ENCODE measurements at places on chromosomes 3 and 15. TPM values are rescaled to one million over a fixed set of nuclear protein-coding genes. Genes with fewer than 3 reads are reported as not detected.

DNA sequence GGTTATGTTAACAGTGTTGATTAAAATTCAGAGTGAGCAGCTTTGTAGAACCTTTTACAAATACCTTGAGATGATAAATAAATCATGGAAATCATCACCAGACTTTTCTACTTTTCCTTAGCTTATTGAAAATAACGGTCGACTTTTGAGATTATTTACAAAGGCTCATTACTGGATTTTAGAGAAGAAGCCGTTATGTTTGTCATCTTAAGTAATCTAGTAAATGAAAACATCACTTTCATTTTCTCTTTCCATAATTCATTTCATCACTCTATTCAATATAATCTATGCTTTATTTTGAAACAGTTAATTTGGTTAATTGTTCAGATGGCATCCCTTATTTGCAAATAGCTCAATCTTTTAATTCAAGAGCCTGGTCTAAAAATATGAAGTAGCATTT is 3.6 kb downstream of the PLCL2 start:
- no peaks in the 10 kb centered on the region for H3K36me3 ChIP-seq
- H3K4me1 ChIP-seq, result peaks cover 36% of the 10 kb centered on the region
- DNase-seq, result no peak
- H3K27me3 ChIP-seq, result no peaks in the 10 kb centered on the region

- DNase-seq, result no peak
- no peaks in the 10 kb centered on the region for H3K27me3 ChIP-seq
- no peaks in the 10 kb centered on the region for H3K4me1 ChIP-seq
- no peak overlapping the region for H3K27ac ChIP-seq
- no peak overlapping the region for H3K4me3 ChIP-seq
Observed at GRCh38 chr3:14480207-14481017, 59.7 kb downstream of the GRIP2 start.

GRCh38 chr3:124137216-124137615 is 145.3 kb upstream of the ROPN1 start:
- no peaks in the 10 kb centered on the region for H3K36me3 ChIP-seq
- no peak for DNase-seq
- H3K27ac ChIP-seq, result no peak overlapping the region
- H3K4me3 ChIP-seq, result no peak overlapping the region

- no peaks in the 10 kb centered on the region for H3K4me1 ChIP-seq
- H3K4me3 ChIP-seq, result no peak overlapping the region
- peaks cover 15% of the 10 kb centered on the region for H3K27me3 ChIP-seq
- no peak overlapping the region for H3K27ac ChIP-seq
- no peaks in the 10 kb centered on the region for H3K36me3 ChIP-seq
Observed at GRCh38 chr3:153903430-153903829, 217.8 kb upstream of the ARHGEF26 start.

GRCh38 chr15:75693501-75694240 is 19.0 kb downstream of the CSPG4 start:
- no peaks in the 10 kb centered on the region for H3K36me3 ChIP-seq
- peaks cover 11% of the 10 kb centered on the region for H3K4me1 ChIP-seq
- H3K27ac ChIP-seq, result peak overlapping the region; percentile 28
- DNase-seq, result no peak
- no peak overlapping the region for H3K4me3 ChIP-seq
- no peaks in the 10 kb centered on the region for H3K27me3 ChIP-seq

GRCh38 chr15:22895465-22896190 is 57.2 kb downstream of the NIPA2 start:
- H3K4me1 ChIP-seq, result no peaks in the 10 kb centered on the region
- peak; percentile 15 for DNase-seq
- no peak overlapping the region for H3K27ac ChIP-seq
- H3K27me3 ChIP-seq, result no peaks in the 10 kb centered on the region

DNA sequence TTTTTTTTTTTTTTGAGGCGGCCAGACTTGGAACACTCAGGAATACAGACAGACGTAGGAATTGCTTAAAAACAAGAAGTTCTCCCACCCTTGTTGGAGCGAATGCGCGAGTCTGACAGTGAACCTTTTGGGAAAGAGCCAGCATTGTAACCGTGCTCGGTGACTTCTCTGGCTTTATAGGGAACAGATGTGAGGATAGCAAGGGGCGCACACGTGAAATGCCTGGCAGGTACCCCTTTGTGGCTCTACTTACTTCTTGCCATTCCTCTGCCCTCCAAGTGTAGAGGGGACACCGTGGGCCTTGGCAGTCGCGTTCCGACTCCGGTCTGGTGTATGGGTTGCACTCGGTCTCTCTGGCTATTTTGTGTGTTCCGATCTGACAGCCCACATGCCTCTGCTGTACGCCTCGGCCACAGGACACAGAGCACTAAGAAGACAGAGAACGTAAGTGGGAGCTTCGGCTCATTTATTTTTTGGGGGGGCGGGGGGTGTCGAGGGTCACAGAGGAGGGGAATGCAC is 126.4 kb downstream of the ADAMTS9 start:
- H3K4me1 ChIP-seq, result no peaks in the 10 kb centered on the region
- H3K27me3 ChIP-seq, result no peaks in the 10 kb centered on the region
- no peaks in the 10 kb centered on the region for H3K36me3 ChIP-seq

GRCh38 chr15:89035150-89035549 is 53.1 kb upstream of the ABHD2 start:
- DNase-seq, result no peak
- no peaks in the 10 kb centered on the region for H3K36me3 ChIP-seq
- H3K4me1 ChIP-seq, result no peaks in the 10 kb centered on the region

- no peak overlapping the region for H3K4me3 ChIP-seq
- no peaks in the 10 kb centered on the region for H3K36me3 ChIP-seq
- H3K27me3 ChIP-seq, result no peaks in the 10 kb centered on the region
- peaks cover 3% of the 10 kb centered on the region for H3K4me1 ChIP-seq
- H3K27ac ChIP-seq, result no peak overlapping the region
- DNase-seq, result no peak
Observed at GRCh38 chr3:141507392-141508066, 20.7 kb downstream of the RASA2 start.

DNA sequence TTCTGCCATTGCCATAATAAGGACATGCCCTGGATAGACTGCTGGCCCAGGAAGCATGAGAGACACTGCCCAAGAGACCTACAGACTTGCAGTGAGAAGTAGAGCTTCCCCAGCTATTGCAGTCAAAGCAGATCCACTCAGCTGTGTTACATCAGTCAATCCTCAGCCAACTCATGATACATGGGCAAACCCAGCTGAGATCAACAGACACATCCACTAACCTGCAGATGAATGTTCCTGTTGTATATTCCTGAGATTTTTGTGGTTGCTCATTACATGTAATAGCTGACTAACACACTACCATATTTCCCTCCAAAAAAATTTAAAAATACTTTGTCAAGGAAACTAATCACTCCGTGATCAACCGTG is 68.6 kb downstream of the DCLK3 start:
- no peaks in the 10 kb centered on the region for H3K4me1 ChIP-seq
- H3K36me3 ChIP-seq, result no peaks in the 10 kb centered on the region
- no peak for DNase-seq
- no peaks in the 10 kb centered on the region for H3K27me3 ChIP-seq

DNA sequence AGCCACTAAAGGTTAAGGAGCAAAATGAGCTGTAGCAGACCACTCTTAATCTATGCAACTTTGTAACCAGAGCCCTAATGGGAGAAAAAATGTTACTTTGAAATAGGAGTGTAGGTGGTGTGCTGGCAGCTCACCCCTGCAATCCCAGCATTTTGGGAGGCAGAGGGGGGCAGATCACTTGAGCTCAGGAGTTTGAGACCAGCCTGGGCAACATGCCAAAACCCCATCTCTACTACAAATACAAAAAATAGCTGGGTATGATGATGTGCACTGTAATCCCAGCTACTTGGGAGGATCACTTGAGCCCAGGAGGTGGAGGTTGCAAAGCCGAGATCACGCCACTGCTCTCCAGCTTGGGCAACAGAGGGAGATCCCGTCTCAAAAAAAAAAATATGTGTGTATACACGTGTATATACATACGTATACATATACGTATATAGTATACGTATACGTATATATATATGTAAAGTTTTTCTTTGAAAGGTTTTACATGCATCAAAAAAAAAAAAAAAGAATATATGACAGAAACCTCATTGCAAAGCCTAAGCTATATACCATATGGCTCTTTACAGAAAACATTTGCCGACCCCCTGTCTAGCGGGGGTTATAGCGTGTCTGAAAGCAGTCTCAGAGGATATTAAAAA is 15.7 kb downstream of the CAPN7 start:
- H3K36me3 ChIP-seq, result peaks cover 27% of the 10 kb centered on the region
- DNase-seq, result no peak
- H3K4me1 ChIP-seq, result peaks cover 9% of the 10 kb centered on the region
- no peak overlapping the region for H3K4me3 ChIP-seq
- no peak overlapping the region for H3K27ac ChIP-seq

GRCh38 chr3:157311633-157312375 is 124.8 kb upstream of the PTX3 start:
- DNase-seq, result no peak
- H3K36me3 ChIP-seq, result no peaks in the 10 kb centered on the region
- H3K4me1 ChIP-seq, result no peaks in the 10 kb centered on the region
- no peak overlapping the region for H3K4me3 ChIP-seq
- H3K27me3 ChIP-seq, result no peaks in the 10 kb centered on the region

- no peak overlapping the region for H3K27ac ChIP-seq
- H3K4me3 ChIP-seq, result no peak overlapping the region
- no peaks in the 10 kb centered on the region for H3K4me1 ChIP-seq
- H3K36me3 ChIP-seq, result no peaks in the 10 kb centered on the region
Observed at GRCh38 chr15:69232765-69233164, 65.9 kb upstream of the PAQR5 start.

DNA sequence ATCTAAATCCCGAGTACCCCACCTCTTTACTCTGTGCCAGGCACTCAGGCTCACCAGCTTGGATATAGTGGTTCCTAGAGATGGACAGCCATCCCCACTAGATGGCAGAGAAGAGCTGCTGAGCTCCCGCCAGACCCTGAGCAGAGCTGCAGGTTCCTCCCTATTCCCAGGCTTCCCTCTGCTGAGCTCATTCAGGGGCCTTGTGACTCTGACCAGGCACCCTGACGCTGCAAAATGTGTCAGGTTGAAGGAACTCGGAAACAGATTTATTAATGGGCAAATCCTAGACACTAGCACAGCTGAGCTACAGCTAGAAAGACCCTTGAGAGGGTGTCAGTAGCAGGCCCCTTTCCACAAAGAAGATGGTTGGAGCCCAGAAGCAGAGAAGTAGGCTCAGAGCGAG is 38.2 kb upstream of the RHO start:
- H3K27ac ChIP-seq, result no peak overlapping the region
- no peak overlapping the region for H3K4me3 ChIP-seq
- DNase-seq, result peak; percentile 84

- no peak for DNase-seq
- peaks cover 8% of the 10 kb centered on the region for H3K4me1 ChIP-seq
- H3K27me3 ChIP-seq, result no peaks in the 10 kb centered on the region
- no peaks in the 10 kb centered on the region for H3K36me3 ChIP-seq
Observed at GRCh38 chr3:169869484-169870220, at the start of gene LRRC31. TSS of gene LRRC31 (minus strand) at chr3:169869935. CDS start at chr3:169869807, 128 bp downstream.

DNA sequence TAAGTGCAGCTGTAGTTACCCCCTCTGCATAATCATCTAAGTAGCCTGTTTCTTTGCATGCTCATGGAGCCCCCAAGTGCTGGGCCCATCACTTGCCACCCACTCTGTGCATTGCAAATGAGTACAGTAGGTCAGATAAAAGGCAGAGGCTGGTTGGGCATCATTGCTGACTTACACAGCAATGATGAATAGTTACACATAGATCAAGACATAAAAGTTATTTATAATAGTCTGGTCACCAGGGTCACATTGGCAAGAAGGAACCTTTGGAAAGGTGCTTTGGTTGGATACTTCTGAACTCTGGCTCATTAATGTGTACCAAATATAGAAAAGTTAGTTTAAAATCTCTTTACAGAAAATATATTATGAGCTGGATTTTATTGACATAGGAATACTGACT is 111.6 kb downstream of the MITF start:
- H3K27me3 ChIP-seq, result no peaks in the 10 kb centered on the region
- no peaks in the 10 kb centered on the region for H3K4me1 ChIP-seq
- no peak for DNase-seq

- peaks cover 65% of the 10 kb centered on the region for H3K36me3 ChIP-seq
- no peaks in the 10 kb centered on the region for H3K27me3 ChIP-seq
- peaks cover 11% of the 10 kb centered on the region for H3K4me1 ChIP-seq
Observed at GRCh38 chr3:148847351-148847750, 17.7 kb upstream of the CPA3 start.

GRCh38 chr3:169847896-169848295 is 21.8 kb downstream of the LRRC31 start:
- DNase-seq, result no peak
- H3K4me3 ChIP-seq, result no peak overlapping the region
- H3K27me3 ChIP-seq, result no peaks in the 10 kb centered on the region
- no peaks in the 10 kb centered on the region for H3K36me3 ChIP-seq

DNA sequence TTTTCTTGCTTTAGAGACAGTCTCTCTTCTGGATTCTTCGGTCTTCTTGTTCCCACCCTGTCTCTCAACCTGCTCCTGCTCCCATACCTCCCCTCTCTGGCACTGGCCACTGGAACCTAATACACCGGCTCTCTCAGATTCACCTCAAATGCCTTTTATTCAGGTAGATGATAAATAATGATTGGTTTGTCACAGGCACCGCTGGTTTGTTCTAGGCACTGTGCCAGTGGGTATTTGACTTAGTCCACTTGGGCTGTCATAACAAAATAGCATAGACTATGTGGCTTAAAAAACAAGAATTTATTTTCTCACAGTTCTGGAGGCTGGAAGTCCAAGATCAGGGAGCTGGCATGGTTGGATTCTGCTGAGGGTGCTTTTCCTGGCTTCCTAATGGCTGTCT is 278.2 kb upstream of the STT3B start:
- H3K4me1 ChIP-seq, result no peaks in the 10 kb centered on the region
- DNase-seq, result no peak
- H3K4me3 ChIP-seq, result no peak overlapping the region
- H3K27me3 ChIP-seq, result no peaks in the 10 kb centered on the region
- H3K36me3 ChIP-seq, result no peaks in the 10 kb centered on the region

- H3K4me3 ChIP-seq, result no peak overlapping the region
- no peaks in the 10 kb centered on the region for H3K4me1 ChIP-seq
- no peak overlapping the region for H3K27ac ChIP-seq
Observed at GRCh38 chr15:99819981-99820718, 86.9 kb upstream of the LYSMD4 start.

The DPPA2 gene
- not detected for total RNA-seq

The UBA7 gene
- 29.4 TPM for total RNA-seq

The EIF3J gene
- total RNA-seq, result 61.3 TPM

The TMEM158 gene
- total RNA-seq, result 1.3 TPM

The TLNRD1 gene
- total RNA-seq, result 10.8 TPM

The IMPG2 gene
- 0.19 TPM for total RNA-seq

All from pancreas (tissue), 10 donors.